Hypothalamus (tissue), 51 donors: ENCODE measurements at places on chromosomes 11 and 22.

DNA sequence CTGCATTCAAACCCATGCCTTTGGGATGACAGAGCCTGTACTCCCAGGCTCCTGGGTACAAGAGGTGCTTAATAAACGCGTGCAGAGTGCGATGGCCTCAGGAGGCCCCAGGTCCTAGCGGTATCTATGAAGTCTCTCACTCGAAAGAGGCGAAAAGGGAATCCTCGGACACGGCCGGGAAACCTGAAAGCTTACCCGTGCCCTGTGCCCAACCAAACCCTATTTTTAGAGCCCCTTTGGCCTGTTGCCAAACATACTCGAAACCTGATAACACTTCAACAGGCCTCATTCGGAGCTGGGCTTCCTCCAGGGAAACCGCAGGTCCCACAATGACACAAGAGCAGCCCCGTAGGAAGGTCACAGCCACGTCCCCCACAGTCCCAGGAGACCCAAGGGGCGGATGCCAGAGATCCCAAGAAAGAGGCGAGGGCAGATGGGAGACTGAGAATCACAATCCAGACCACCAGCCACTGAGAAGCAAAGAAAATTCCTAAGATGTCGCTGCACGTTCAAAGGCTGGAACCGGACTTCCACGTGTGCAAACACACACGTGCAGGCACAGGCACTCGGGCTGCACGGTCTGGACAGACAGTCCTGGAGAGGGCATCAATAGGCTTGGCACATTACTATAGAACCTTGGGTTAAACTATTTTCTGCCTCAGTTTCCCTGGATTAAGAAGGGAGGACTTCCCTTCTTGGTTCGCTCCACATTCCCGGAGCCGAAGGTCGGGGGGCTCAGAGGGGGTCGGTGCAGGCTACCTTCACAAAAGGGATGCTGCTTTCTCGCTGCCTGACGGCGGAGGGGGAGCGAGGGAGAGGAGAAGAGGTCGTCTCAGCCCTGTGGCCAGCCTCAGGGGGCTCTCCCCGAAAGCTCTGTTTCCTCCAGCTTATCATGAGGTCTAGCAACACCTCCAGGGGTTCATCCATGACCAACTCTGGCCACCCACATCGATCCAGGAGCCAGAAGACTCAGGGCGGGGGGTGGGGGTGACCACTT lies 8.2 kb downstream of the PDGFB start:
- DNase-seq = no peak

GRCh38 chr11:65353900-65354264 lies 669 bp upstream of the TIGD3 start:
- peak; percentile 47 for DNase-seq

DNA sequence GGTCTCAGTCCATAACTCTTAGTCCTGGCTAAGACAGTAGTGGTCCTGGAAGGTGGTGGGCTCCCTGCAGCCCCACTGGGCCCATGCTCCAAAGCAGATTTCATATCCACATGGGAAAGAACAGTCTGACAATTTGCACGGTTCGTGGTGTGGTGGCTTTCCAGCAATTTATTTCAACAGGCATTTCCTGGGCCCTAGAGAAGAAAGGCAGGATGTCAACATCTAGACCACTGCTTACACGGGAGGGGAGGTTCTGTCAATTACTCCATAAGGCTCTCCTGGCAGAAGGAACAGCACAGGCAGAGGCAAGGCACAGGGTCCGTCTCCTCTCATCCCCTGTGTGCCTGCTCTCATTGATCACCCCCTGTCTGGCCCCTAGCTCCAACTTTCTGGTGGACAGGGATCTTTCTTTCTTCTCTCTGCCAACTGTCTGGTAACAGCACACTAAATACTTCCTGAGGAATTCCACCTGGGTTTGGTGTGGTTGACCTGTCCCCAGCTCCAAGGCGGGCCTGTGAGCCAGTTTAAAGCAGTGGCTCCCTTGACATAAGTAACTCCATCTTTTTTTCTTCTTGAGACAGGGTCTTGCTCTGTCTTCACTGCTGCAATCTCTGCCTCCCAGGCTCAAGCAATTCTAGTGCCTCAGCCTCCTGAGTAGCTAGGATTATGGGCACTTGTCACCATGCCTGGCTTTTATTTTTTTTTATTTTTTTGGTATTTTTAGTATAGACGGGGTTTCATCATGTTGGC lies 5.1 kb upstream of the A4GALT start:
- DNase-seq = no peak

- DNase-seq = peak; percentile 17
These were observed 47.9 kb upstream of the ARHGAP42 start for GRCh38 chr11:100639140-100639539.

DNA sequence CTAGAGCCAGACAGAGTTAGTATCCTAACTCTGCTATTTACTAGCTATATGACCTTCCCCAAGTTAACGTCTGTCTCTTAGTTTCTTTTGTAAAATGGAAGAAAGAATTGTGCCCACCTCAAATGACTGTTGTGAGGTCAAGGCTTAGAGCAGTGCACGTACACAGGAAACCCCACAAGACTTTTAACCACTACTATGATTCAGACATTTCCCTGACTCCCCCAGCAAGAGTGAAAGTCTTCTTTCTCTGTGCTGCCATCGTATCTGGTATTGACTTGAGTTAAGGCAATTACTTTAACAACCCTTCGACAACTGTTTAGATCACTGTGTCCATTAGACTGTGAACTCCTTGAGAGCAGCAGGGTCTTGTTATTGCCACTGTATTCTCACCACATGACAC lies 2.6 kb upstream of the OR52W1 start:
- no peak for DNase-seq

- DNase-seq = no peak
These were observed 43.0 kb downstream of the IGSF9B start for GRCh38 chr11:133913761-133914160.

DNA sequence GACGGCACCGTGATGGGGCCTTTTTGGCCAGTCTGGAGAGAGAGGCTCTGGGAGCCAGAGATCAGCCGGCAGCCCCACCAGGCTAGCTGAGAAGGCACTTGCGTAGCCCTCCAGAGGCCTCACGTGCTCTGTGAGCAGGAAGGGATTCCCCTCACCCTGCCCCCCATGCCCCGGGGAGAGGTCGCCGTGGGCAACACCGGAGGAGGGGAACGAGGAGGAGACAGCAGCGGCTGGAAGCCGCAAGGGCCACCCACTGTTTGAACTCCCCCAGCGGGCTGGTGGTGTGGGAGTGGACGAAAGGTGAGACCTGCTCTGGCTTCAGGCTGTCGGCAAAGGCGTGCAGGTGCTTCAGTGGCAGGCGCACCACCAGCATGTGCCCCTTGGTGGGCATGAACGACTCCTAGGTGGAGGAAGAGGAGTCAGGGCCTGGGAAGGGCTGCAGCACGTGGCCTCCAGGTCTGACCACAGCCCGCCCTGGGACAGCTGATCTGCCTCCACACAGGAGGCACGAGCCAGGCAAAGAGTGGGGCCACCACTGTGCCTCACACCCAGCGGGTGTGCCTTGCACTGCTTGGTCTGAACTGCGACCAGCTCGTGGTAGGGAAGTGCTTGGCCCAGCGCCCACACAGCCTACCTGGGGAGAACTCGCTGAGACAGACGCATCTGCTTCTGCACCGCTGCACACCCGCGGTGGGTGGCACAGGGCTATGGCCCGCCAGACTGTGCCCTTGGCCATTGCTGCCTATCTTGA lies 99.9 kb downstream of the MED15 start:
- DNase-seq = no peak
